ENCODE measurements at places on chromosomes 3 and 15.

DNA sequence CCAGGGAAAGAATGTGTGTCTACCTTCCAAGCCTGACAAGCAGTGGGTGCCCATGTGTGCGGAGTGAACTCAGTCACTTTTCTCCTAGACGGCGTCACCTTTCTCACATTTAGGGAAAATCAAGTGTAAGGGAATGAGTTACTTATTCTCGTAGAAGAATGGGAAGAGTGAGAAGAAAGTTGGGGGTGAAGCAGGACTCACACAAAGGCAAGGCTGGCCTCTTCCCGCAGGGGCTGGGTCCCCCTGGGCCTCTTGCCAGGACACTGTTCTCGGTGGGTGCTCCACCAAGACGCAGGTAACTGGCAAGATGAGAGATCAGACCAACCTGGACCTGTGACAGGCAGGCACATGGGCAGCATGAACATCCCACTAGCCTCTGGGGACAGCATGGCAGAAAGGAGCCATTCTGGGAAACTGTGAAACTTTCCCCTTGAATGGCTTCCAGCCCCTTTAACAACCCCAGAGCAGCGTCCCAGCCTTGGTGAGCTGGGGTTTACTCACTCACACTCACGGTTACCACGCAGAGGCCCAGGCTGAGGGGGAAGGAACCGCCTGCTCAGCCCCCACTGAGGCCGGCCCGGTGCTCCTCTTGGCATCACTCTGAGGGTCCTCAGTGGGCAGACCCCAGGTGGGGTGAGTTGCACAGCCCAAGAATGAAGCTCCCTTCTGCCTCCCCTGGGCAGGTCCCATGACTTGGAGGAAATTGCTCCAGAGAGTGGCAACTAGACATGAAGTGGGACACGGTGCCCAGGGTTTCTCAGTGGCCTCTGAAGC, 15.0 kb upstream of the SRP14 start:
- DNase-seq = no peak

DNA sequence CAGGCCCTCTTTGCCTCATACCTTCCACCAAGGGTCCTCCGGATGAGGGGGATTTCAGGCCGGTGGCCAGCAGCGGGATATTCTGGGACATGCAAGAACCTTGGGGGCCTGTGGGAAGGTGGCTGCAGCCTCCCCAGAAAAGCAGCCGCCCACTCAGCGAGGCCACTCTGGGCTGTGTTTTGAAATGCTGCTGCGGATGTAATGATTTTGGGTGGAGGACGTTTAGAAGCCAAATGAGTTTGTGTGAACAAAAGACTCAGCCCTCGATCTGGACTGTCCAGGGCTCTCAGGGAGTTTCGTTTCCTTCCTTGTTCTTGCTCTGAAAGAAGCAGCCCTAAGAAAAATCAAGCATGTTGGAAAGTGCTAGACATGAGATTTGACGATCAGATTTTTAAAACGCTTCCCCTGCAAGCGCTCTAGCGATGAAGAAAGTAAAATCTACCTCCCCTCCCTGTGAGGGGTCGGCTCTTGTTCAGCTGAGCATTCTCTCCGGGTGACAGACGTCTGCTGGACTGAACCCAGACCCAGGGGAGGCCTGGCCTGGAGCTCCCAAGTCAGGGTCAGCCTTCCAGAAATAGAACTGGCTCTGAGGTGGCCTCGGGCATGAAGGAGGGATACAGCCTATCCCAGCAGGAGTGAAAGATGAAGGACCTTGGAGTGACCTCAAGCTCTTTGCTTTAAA, 12.9 kb downstream of the HEG1 start:
- DNase-seq = peak; percentile 17

- DNase-seq = no peak
These were observed 138.0 kb downstream of the SRGAP3 start for GRCh38 chr3:9111417-9111816.

GRCh38 chr3:57142411-57142723, 22.8 kb downstream of the IL17RD start:
- DNase-seq = no peak

- DNase-seq = no peak
These were observed 98.3 kb upstream of the ALDH1A3 start for GRCh38 chr15:100781061-100781960.

DNA sequence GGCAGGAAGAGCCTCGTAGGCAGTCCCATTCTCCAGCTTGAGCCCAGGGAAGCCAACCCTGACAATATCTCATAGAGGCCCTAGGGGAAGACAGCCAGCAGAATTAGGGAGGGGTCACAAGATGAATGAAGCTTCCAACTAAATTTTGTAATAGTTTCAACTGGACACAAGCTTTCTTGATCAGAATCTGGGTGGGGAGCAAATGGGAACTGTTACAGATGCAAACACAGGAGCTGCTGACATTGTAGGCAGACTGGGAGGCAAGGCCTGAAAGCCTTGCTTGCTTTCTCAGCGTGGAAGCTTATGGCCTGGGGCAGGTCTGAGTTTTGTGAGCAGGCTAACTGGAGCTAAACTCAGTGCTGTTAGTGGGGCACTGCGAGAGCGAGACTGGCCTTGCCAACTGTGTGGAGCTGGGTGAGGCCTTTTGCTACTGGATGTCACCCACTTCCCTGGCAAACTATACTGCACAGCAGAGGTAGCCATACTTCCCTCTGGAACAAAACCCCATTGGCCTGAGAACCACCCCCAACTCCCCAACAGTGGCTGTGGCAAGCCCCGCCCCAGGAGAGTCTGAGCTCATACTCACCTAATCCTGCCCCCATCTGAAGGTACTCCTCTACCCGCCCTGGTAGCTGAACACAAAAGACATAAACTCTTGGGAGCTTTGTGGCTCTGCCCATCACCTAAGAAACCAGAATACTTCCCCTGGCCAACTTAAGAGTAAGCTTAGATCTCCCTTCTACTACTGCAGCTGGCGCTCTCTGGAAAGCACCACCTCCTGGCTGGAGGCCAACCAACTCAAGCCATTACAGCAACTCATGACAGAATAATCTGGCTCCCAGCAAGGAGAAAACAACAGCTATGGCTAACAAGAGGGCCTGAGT, 42.9 kb downstream of the CFAP20DC start:
- peak; percentile 47 for DNase-seq

- DNase-seq = no peak
These were observed 49.8 kb downstream of the GASK1A start for GRCh38 chr3:43028678-43029490.

GRCh38 chr3:165466856-165467255, 270.7 kb upstream of the SLITRK3 start:
- no peak for DNase-seq

GRCh38 chr3:134487406-134487805, 1.5 kb downstream of the CEP63 start:
- no peak for DNase-seq

DNA sequence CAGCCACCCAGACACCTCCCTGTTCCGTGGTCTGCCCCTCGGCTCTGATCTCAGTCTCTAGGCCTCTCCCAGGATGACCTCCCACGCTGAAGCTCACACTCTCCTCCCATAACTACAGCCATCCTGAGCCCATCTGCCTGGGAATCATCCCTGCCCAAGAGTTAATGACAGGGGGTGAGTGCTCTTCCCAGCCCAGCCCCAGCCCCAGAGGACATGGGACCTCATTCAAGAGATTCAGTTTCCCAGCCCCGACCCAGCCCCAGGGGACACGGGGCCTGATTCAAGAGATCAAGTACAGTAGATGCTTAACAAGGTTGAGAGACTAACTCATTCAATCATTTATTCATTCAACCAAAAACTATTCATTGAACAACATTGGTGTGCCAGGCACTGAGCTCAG, 272.0 kb downstream of the XXYLT1 start:
- DNase-seq = no peak

- DNase-seq = no peak
These were observed 34.2 kb upstream of the MTMR14 start for GRCh38 chr3:9615003-9615628.

DNA sequence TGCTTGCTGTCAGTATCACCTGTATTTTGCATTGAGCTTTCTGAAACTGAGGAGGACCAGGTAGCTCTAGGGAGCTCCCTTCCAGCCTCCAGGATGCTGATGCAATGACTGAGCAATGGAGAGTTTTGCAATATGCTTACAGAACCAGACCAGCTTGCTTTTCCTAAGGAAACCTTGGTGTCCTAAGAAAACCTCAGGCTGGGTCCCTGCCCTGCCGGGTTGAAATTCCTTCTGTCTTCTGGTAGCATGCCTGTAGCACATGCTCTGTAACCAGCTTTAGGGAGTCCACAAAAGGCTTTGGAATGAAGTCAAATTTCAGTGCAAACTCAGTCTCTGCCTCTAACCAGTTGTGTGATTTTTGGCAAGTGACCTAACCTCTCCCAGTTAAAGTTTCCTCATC, 65.8 kb upstream of the GSK3B start:
- DNase-seq = peak; percentile 47

GRCh38 chr15:59197454-59197853, 9.2 kb upstream of the LDHAL6B start:
- DNase-seq = no peak

DNA sequence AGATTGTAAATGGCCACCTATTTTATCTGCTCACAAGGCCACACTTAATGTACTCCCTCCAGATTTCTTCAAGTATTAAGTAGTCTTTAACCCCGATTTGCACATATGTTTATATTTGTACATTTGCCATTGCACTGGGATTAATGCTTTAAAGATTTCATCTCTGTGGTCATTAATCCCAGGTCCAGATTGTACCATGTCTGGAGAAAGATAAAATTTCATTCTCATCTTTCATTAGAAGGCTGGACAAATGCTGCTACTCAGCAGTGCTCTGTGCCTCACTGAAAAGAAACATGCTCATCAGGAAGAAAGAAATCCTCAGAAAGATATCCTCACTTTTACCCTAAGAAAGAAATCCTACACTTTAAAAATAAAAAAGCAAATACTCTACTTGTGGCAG, 62.5 kb upstream of the LRRC3B start:
- no peak for DNase-seq

GRCh38 chr3:172310428-172310760, 137.9 kb downstream of the GHSR start:
- DNase-seq = no peak

GRCh38 chr3:132001999-132002398, 32.8 kb downstream of the CPNE4 start:
- DNase-seq = no peak

- DNase-seq = no peak
These were observed 609 bp downstream of the GOLGA8A start for GRCh38 chr15:34436956-34437442.

GRCh38 chr15:81914734-81915256, 131.0 kb downstream of the MEX3B start:
- DNase-seq = no peak

DNA sequence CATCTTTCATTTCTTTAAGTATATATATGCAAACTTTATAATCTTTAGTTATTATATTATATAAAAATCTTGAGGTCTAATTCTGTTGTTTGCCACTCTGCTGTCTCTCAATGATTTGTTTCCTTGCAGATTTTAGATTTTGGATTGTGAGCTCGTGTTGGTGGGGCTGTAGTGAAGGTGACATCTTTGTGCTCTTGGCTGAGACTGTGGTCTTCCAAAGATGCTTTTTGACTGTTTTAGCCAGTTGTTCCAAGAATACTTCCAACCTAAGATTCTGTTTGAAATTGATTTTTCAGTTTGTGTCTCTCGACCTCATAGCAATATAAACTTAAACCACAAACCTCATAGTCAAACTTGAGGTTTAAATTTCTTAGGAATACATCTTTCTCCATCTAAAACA, 326.5 kb downstream of the SLC9A9 start:
- DNase-seq = no peak

GRCh38 chr3:39962581-39962980, 153.2 kb downstream of the MYRIP start:
- DNase-seq = no peak

DNA sequence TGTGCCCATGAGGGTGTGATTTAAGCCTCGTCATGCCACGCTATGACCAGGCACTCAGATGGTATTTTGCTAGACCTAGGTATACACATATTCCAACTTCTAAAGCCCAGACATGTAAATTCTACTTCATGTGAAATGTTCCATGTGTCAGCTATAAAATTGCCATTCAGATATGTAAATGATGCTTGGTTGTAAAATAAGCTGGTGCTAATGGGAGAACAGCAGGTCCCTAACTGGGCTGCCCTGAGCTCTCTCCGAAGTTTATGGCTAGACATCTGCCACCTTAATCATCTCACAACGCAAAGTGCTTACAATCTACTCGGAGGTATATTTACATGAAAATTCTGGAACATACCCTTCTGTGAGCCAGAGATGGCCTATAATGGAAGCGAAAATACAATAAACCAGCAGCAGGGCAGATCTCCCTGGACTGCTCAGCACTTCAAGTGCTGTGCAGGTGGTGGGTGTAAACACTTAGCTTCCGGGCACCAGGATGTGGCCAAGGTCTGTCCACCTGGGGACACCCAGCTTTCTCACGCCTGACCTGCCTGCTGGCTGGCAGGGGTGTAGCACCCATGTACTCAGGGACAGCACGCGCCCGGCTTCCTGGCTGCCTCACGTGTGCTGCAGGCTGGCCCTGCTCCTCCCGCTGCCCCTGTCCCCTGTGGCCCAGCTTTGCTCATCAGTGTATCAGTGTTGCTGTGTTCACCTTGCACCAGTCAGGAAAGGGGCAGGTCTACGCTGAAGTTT, 82.0 kb downstream of the CHDH start:
- no peak for DNase-seq

GRCh38 chr3:124504332-124505059, 225.8 kb upstream of the UMPS start:
- DNase-seq = peak; percentile 39

- DNase-seq = no peak
These were observed 10.3 kb downstream of the CX3CR1 start for GRCh38 chr3:39269528-39269927.

- no peak for DNase-seq
These were observed 41.5 kb downstream of the SEMA3G start for GRCh38 chr3:52403271-52403841.

GRCh38 chr3:63970631-63971475, 52.4 kb downstream of the PSMD6 start:
- DNase-seq = no peak

- DNase-seq = peak; percentile 55
These were observed 268.7 kb upstream of the THRB start for GRCh38 chr3:24763393-24763792.

DNA sequence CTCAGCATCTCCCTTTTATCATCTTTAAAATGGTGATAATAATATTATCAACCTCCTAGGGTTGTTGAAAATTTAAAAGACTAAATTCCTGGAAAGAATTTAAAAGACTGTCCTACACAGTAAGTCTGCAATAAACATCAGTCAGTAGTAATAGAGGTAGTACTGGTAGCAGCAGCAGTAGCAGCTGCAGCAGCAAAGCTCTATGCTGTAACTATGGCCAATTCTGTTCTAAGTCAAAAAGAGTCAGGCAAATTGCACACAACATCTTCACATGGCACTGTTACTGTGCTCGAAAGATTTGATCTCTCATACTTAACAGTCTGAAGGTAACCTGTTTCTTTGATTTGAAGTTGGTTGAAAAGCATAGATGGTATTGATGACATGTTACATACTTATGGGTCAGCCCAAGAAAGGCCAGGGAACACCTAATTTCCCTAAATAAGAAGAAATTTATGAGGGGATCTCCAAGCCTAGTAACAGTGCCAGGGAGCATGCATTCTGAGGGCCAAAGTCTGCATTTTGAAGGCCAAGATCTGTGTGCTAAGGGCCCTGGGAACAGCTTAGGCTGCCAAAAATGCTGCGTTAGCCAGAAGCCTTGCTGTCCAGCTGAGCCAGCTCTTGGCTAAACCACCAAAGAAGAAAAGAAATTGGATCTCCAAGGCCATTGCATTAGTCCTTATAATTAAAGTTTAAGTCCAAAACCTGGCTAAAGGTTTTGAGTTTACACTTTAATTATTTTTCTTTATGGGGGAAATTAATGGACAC, 68.2 kb downstream of the SIDT1 start:
- no peak for DNase-seq

Measured in kidney glomerular epithelial cell (primary cell).